ENCODE measurements at places on chromosomes 5 and 9. TPM values are rescaled to one million over a fixed set of nuclear protein-coding genes. Genes with fewer than 3 reads are reported as not detected.

JADE2 gene
- 28.6 TPM for total RNA-seq

ZNF354C gene
- 3.2 TPM for total RNA-seq

AQP7 gene
- total RNA-seq, result not detected

AGPAT2 gene
- total RNA-seq, result 56.8 TPM
